ENCODE measurements at places on chromosomes 3 and 15.
A peak's percentile ranks its signal among the peaks of the same experiment; 100 is the strongest.

DNA sequence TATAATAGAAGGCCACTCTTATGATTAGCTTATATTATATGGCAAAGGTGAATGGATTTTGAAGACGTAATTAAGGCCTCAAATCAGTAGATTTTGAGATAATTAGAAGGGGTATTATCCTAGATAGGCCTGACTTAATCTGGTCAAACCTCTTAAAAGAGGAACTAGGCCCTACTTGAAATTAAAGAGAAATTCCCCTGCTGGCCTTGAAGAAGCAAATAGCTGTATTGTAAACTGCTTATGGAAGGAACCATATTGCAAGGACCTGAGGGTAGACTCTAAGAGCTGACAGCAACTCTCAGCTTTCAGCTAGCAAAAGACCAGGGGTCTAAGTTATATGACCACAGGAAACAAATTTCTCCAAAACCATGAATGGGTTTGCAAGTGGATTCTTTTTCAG lies 219.0 kb upstream of the ONECUT1 start:
- DNase-seq, result no peak

GRCh38 chr15:52153900-52154895 lies 37.0 kb downstream of the GNB5 start:
- peak; percentile 69 for DNase-seq

DNA sequence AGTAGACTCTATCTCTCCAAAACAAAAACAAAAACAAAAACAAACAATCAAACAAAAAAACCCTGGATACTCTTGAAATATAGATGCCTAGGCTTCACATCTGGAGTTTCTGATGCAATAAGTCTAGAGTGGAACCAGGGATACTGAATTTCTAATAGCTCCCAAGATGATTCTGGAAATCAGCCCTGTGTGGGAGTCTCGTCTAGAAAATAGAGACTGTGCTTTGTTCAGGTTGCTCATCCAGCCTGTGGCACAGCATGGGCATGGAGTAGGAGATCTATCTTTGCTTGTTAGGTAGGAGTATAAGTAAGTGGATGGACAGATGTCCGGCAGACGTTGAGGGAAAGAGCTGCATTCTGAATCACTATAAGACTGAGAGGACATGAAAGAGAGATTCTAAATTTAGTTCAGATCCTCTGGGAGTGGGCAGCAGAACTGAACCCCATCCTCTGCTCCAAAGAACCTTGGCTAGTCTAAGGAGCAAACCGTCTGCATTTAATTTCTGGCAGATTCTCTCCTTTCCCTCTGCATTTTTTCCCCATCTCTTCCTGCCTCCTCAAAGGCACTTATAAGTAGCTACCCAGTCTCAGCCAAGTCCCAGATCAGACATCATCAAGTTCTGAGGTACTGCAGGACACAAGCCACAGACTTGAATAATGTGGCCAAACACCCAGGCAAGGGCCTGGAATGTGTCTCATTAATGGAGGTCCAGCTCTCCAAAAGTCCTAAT lies 92.6 kb upstream of the STRIT1 start:
- no peak for DNase-seq

GRCh38 chr3:37961622-37962431 lies 28.8 kb upstream of the VILL start:
- DNase-seq, result no peak

DNA sequence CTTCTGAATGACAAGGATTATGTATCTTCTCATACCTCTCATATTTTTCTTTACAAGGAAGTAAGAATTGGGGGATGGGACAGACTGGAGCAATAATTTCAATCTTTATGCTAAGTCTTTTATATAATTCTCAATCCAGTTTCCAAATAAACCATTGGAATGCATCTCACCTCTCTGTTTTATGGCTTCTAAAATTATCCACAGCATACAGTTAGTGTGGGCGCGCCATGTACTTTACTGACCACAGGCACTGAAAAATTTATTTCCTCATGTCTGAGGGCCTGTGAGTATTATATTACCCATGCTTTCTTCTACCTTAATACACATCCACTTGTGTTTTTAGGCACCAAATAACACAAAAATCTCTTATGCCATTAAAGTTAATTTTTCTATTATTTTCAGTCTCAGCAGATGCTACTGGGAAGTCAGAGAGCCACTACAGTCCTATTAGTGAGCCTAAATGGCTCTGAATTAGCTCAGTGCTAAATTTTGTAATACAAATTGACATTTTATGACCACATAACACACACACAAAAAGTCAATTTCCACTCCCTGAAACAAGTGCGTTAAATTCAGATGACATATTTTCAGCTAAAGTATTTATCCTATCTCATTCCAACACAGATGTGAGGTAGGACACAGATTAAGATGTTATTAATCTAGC lies 39.3 kb downstream of the SLITRK3 start:
- DNase-seq, result no peak

DNA sequence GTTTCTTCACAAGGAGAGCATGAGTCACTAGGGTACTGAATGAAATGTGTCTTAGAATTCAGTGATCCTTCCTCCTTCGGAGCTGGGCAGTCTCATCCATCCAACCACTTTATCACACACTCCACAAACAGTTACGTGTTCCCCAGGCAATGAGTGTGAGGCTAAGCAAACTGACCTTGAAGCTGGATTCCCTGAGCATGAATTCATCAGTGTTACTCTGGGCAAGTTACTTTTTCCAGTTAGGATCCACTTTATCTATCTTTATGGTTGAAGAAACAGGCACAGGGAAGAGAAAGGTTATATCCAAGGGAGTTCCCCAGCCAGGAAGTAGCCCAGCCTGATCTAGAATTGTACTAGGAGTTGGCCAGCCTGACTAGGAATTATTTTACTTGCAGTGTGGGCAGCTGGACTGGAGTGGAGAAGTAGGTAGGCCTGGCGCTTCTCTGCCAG lies 17.1 kb upstream of the GCNT3 start:
- DNase-seq, result peak; percentile 59

GRCh38 chr3:187770224-187770623 lies 25.0 kb upstream of the BCL6 start:
- DNase-seq, result no peak

- no peak for DNase-seq
These were observed 18.3 kb downstream of the TGM4 start for GRCh38 chr3:44892689-44893088.

- peak; percentile 85 for DNase-seq
These were observed 31.0 kb downstream of the GRIP2 start for GRCh38 chr3:14508966-14509795.

GRCh38 chr3:72079369-72079872 lies 294.5 kb upstream of the PROK2 start:
- no peak for DNase-seq

DNA sequence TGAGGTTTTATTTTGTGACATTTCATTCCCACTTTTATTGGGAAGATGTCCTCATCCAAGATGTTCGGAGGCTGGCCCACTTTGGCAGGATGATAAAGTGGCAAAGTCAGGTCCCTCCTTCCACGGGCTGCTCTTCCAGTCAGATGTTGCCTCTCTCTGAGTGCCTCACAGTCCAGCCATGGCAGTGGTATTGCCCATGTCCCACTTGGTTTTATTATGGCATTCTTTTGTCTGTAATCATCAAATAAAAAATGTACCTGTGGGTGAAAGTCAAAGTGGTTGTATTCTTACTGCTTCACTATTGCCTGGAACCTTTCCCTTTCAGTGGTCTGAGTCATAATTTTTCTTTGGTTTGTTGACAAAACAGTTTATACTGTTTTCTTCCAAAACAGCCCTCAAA lies 20.2 kb downstream of the ARNT2 start:
- no peak for DNase-seq

GRCh38 chr3:120093911-120094775 lies at the start of gene GSK3B:
TSS of gene GSK3B (minus strand) at chr3:120094447. CDS start at chr3:120093434, 1,013 bp downstream.
- peak; percentile 79 for DNase-seq

GRCh38 chr15:48388910-48389309 lies 57.7 kb downstream of the DUT start:
- DNase-seq, result no peak

DNA sequence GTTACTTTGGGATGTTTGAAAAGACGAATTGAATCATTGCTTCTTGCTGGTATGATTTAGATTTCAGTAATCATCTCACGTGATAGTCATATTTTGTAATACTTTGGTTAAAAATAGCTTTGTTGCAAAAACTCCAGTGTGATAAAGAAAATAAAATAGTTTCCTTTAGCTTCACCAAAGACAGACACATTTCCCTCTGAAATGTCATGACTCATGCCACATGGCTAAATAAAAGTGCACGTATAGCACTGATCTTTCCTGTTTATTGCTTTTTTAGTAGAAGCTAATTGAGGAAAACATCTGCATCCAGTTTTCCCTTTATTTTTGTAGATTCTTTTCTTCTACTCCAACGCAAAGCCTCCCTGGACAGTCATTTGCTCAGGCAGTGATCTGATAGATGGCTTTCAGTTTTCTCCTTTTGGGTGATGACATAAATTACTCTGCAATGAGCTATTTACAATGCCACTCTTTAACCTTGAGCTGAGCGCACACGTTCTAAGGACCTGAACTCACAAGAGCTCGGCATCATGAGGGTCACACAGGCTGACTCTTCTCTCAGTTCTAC lies 84.9 kb downstream of the ARNT2 start:
- DNase-seq, result no peak

DNA sequence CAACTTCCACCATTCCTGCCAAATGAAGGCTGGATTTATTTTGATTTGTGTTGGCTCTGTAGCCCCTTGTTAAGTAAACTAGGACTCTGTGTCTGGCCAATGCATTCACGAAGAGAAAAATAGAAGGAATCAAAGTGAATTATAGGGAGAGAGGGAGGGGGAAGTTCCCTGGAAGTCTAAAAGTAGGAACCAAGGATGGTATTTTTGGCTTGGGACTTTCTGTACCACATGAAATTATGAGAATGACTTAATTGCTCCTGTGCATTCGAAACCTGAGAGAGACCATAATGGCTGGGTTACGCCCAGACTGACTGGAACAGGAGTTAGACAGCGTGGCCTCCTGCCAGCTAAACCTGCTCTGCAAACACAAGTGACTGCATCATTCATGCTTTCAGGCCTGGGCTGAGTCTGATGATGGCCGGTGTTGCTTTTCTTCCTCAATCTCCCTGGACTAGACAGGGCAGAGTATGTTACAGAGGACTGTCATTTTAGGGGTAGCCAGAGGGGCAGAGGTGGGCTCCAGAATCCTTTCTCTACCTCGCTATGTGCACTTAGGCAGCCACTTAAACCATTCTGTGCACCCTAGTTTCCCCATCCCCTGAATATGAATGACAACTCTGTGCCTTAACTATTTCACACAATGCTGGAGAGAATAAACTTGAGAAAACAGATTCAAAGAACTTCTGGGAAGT lies 58.9 kb downstream of the MYO1E start:
- DNase-seq, result no peak

- DNase-seq, result peak; percentile 42
These were observed 16.4 kb downstream of the EHD4 start for GRCh38 chr15:41955807-41956525.

DNA sequence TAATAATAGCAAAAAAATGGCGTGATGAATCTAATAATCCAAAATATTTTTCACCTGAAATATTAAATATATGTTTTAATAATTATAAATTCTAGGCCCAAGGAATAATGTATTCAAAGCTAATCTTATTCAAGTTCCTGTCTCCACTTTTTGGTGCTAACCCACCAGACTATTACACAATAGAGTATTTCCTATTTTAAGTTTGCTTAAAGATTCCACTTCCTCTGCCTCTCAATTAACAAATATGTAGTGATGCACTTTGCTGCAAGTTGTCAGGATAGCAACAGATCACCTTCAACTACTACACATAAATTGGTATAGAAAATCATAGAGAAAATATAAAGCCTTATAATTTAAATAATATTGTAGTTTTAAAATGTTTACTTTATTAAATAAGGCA lies 467.5 kb downstream of the C3orf38 start:
- DNase-seq, result no peak

GRCh38 chr3:124631727-124632126 lies 98.5 kb upstream of the UMPS start:
- DNase-seq, result no peak

- DNase-seq, result no peak
These were observed 132.7 kb downstream of the ANXA2 start for GRCh38 chr15:60265057-60265456.

DNA sequence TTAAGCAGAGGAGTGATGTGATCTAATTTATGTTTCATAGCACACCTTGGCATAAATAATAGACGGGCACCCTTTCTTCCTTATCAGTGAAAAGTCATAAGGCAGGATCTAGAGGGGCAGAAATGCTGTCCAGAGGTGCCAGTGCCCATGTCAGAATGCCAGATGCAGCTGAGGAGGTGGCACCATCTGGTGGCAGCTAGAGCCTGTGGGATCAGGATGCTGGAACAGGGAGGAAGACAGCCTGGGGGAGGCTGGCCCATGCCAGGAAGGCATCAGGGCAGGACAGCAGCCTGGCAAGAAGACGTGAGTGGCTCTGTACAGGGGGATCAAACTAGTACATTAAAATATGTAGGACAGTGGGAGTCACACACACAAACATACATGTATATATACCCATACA lies 16.5 kb downstream of the MYH15 start:
- DNase-seq, result no peak

DNA sequence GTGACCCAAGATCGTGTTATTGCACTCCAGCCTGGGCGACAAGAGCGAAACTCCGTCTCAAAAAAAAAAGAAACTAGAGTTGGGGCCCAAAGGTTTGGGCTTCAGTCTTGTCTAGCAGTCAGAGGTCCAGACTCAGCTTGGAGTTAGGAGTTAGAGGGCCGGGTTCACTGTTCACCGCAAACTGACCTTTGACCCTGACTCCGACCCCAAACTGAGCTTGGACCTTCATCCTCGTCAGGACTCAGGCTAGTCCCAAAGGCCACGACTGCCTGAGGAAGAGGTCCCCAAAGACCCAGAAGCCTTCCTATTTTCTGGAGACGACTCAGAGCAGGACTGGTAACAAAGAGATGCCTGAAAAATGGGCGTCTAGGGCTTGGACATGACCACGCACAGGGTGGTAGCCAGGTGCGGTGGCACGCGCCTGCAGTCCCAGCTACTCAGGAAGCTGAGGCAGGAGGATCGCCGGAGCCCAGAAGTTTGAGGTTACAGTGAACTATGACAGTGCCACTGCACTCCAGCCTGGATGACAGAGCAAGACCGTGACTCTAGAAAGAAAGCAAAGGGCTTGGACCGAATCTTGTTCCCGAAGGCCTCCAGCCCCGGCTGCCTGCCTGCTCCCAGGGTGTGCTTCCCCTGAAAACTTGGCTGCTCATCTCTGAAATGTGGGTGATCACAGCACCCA lies 22.8 kb upstream of the RPL29 start:
- no peak for DNase-seq

Measured in Caco-2 (cell line).